ENCODE measurements at places on chromosomes 3 and 15.

GRCh38 chr3:66983101-66983500 lies 15.0 kb upstream of the KBTBD8 start:
- DNase-seq: no peak

GRCh38 chr3:87426918-87427317 lies 150.5 kb upstream of the POU1F1 start:
- no peak for DNase-seq

- no peak for DNase-seq
Measured at GRCh38 chr3:118544458-118544857, 490.2 kb downstream of the IGSF11 start.

- peak; percentile 35 for DNase-seq
Measured at GRCh38 chr3:125437631-125438435, 62.7 kb upstream of the ZNF148 start.

- DNase-seq: no peak
Measured at GRCh38 chr3:128547368-128547987, 54.5 kb upstream of the GATA2 start.

GRCh38 chr15:58517682-58518525 lies 86.1 kb downstream of the LIPC start:
- DNase-seq: peak; percentile 9

DNA sequence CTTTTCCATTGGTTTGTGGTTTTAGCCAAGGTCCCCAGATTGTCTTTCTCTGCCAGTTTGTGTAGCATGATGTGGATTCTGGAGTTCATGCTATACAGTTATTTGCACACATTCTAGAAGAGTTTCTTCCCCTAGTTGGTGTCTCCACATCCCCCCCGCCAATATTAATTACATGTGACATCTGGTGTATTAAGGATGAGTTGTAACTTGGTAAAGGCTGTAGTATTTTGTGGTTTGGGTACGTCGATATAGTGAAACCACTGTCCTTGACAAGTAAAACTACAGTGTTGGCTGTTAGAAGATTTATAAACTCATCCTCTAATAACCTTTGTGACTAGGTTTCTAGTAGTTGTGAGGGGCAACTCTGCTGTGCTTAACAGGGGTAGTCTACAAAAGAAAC lies 23.7 kb upstream of the P4HTM start:
- no peak for DNase-seq

DNA sequence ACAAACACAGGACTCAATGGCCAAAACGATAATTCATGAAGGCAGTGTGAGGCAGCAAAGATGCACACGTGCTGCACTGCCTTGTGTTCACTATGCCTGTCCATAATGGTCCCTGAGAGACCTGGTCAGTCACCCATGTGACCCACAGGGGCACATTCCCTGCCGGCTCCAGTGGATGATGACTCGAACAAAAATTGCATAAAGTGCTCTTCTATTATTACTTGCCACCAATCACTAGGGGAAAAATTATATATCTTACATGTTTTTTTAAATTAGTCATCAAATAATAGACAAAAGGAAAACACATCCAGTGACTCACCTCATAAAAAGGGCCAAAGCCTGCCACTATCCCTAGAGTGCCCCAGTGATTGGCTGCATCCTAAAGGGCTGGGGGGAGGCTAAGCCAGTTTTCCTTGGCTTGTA lies 47.5 kb downstream of the UBP1 start:
- no peak for DNase-seq

DNA sequence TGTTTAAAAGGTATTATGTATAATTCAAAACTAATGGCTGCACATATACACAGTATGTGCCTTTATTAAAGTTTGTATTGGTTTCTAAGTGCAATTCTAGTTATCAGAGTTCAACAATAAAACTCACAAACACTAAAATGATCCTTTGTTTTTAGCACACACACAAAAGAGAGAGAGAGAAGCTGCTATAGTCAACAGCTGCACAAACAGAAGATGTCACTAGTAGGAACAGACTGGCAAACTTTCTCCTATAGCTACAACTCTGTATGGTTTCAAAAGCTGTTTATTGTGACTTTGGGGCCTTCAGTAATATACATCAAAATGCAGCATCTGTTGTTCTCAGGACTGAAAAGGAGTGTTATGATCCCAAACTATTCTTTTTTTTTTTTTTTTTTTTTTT lies 6.1 kb downstream of the SECISBP2L start:
- no peak for DNase-seq

GRCh38 chr3:194598771-194599557 lies 34.3 kb downstream of the TMEM44 start:
- no peak for DNase-seq

Data from T-cell (primary cell).